ENCODE measurements at places on chromosomes 12 and 14.
A peak's percentile ranks its signal among the peaks of the same experiment; 100 is the strongest.

DNA sequence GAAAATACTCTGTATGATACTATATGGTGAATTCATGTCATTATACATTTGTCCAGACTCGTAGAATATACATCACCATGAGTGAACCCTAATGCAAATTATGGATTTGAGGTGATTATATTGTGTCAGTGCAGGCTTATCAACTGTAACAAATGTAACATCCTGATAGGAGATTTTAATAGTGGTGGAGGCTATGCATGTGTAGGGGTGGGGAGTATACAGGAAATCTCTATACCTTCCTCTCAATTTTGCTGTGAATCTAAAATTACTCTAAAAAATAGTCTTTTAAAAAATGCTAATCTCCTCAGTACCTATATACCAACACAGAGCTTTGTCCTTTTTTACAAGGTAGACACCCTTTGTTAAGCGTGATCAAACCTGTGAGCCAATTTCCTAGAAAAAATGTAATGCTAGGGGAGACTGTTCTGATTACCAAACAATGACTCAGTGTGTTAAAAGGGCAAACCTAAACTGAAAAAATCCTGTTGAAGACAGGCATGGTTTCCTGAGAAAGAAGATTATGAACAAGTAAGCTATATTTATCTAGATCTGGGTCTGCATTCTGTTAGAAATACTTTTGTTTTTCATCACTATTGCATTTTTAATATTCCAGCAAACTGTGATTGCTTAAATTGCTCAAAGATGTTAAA is 170.9 kb downstream of the DUSP6 start:
- no peak for DNase-seq

- DNase-seq = no peak
Observed at GRCh38 chr12:114903083-114903691, 219.2 kb upstream of the TBX3 start.

GRCh38 chr14:56794557-56795283 is 15.6 kb downstream of the OTX2 start:
- no peak for DNase-seq

GRCh38 chr14:89805501-89805900 is 149.0 kb downstream of the EFCAB11 start:
- no peak for DNase-seq

- no peak for DNase-seq
Observed at GRCh38 chr12:133130808-133131128, 341 bp downstream of the ZNF10 start.

- no peak for DNase-seq
Observed at GRCh38 chr14:71597955-71598660, 334.1 kb upstream of the RGS6 start.

- DNase-seq = no peak
Observed at GRCh38 chr12:32178341-32179010, 71.8 kb downstream of the BICD1 start.

- DNase-seq = no peak
Observed at GRCh38 chr12:16012117-16012516, 101.0 kb downstream of the DERA start.

- DNase-seq = no peak
Observed at GRCh38 chr14:23512156-23512555, 39.4 kb downstream of the ZFHX2 start.

- no peak for DNase-seq
Observed at GRCh38 chr12:21276826-21277225, 57.9 kb downstream of the SLCO1A2 start.

GRCh38 chr14:61662437-61663311 is 32.6 kb upstream of the HIF1A start:
- DNase-seq = peak; percentile 93

GRCh38 chr14:67429510-67430205 is 17.7 kb upstream of the PLEK2 start:
- DNase-seq = no peak

DNA sequence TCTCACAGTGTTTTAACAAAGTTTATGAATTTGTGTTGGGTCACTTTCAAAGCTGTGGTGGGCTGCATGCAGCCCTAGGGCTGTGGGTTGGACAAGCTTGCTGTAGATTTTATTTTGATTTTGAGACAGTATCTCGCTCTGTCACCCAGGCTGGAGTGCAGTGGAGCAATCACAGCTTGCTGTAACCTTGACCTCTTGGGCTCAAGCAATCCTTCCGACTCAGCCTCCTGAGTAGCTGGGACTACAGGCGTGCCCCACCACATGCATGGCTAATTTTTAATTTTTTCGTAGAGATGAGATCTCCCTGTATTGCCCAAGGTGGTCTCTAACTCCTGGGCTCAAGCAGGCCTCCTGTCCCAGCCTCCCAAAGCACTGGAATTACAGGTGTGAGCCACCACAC is 5.4 kb downstream of the MARK3 start:
- DNase-seq = no peak

- no peak for DNase-seq
Observed at GRCh38 chr12:110704750-110705149, 15.8 kb upstream of the HVCN1 start.

DNA sequence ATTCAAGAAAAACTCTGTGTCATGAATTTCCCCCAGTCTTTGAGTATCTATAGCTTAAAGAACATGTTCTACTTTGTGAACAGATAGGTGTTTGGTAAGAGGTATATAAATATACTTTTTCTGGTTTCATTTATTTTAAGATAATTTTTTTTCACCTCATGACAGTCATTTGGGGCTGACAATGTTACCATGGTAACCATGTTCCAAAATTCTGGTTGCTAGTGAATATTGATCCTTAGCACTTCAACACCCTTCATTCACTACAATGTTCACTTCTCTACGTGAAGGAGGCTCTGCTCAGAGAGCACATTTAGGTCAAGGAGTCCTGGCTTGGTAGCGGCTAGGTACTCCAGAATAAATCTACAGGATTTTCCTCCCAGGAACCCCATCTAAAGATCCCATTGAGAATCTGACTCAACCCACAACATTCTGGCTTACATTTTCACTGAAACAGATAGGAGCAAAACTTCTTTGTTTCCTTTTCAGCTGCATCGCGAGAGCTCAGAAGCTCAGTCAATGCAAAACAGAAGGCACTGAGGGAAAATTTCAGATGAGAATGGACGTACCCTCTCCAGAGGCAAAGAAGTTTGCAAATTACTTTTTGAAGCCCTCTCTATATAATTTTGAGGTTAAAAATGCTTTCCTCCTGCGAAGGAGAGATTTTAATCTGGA is 93.6 kb downstream of the ARF6 start:
- no peak for DNase-seq

Data from H4 (cell line).